ENCODE measurements at places on chromosomes 7 and 10. TPM values are rescaled to one million over a fixed set of nuclear protein-coding genes. Genes with fewer than 3 reads are reported as not detected.

ZNF3 gene
- total RNA-seq = 25.3 TPM

HOXA11 gene
- not detected for total RNA-seq

TAS2R3 gene
- 0.88 TPM for total RNA-seq

PARD3 gene
- 0.61 TPM for total RNA-seq

HNRNPH3 gene
- 170 TPM for total RNA-seq

CLRN3 gene
- total RNA-seq = not detected

KIAA1217 gene
- 0.11 TPM for total RNA-seq

ERVW-1 gene
- total RNA-seq = not detected

HTR7 gene
- total RNA-seq = not detected

CPED1 gene
- total RNA-seq = not detected

GPAM gene
- 13.5 TPM for total RNA-seq

NKX6-2 gene
- total RNA-seq = not detected

CYP2C9 gene
- total RNA-seq = not detected

ZNF239 gene
- total RNA-seq = 1.5 TPM

TMEM184A gene
- not detected for total RNA-seq

NAT16 gene
- total RNA-seq = not detected

CALML3 gene
- total RNA-seq = not detected

CISD1 gene
- total RNA-seq = 62.9 TPM

WEE2 gene
- not detected for total RNA-seq

CHAT gene
- not detected for total RNA-seq

TLX1 gene
- not detected for total RNA-seq

ZPBP gene
- 0.42 TPM for total RNA-seq

FAM25A gene
- total RNA-seq = not detected

SRRM3 gene
- total RNA-seq = not detected

HTRA1 gene
- total RNA-seq = not detected

OR6B1 gene
- total RNA-seq = not detected

ANKRD61 gene
- 0.15 TPM for total RNA-seq

ANKRD7 gene
- 0.90 TPM for total RNA-seq

TSPAN12 gene
- total RNA-seq = not detected

PEX1 gene
- total RNA-seq = 17.4 TPM

ITIH5 gene
- total RNA-seq = not detected

LLCFC1 gene
- total RNA-seq = not detected

GRM3 gene
- not detected for total RNA-seq

ZNF503 gene
- total RNA-seq = 0.36 TPM

OR2A7 gene
- 1.0 TPM for total RNA-seq

UBN2 gene
- 12.8 TPM for total RNA-seq

MBL2 gene
- total RNA-seq = not detected

Measured in activated CD8-positive, alpha-beta memory T cell treated with anti-CD3 and anti-CD28 coated beads for 36 hours (primary cell).